D341Med (cell line): ENCODE measurements at places on chromosomes 1 and 21.

- DNase-seq, result no peak
Measured at GRCh38 chr1:7558041-7558461, 213.0 kb upstream of the VAMP3 start.

GRCh38 chr1:203048086-203048485 lies 21.8 kb downstream of the PPFIA4 start:
- DNase-seq, result no peak

- peak; percentile 31 for DNase-seq
Measured at GRCh38 chr21:26686278-26686677, 113.2 kb upstream of the CYYR1 start.

GRCh38 chr1:197341626-197342025 lies 73.6 kb downstream of the CRB1 start:
- no peak for DNase-seq

- DNase-seq, result no peak
Measured at GRCh38 chr1:245651093-245651492, 496.3 kb downstream of the KIF26B start.
